ENCODE measurements at places on chromosomes 5 and 9.
A peak's percentile ranks its signal among the peaks of the same experiment; 100 is the strongest.

DNA sequence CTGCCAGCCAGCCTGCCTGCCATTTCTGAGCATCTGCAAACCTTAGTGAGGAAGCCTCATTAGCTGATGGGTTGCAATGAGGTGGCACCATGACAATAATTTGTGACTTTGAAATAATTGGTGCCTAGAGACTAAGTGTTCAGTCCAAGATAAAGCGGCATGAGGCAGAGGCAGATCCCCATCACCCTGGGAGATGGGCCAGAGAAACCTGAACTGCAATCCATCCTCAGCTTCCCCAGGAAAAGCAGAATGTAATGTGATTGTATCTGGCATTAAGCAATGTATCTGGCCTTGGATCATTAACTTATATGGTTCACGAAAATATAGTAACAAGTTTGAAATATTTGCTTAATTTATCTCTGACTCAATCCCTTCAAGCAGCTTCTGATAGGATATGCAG lies 101.0 kb downstream of the SPOCK1 start:
- no peak for DNase-seq

- DNase-seq: no peak
Measured at GRCh38 chr5:174084691-174085154, 39.2 kb downstream of the NSG2 start.

GRCh38 chr9:107960916-107961315 lies 471.3 kb upstream of the KLF4 start:
- no peak for DNase-seq

GRCh38 chr9:133534346-133535291 lies at the start of gene ADAMTSL2:
ADAMTSL2 (plus strand) TSS chr9:133534704; CDS start chr9:133536713, 2,009 bp downstream.
- DNase-seq: no peak

- no peak for DNase-seq
Measured at GRCh38 chr5:141783947-141784296, 94.3 kb downstream of the PCDH1 start.

DNA sequence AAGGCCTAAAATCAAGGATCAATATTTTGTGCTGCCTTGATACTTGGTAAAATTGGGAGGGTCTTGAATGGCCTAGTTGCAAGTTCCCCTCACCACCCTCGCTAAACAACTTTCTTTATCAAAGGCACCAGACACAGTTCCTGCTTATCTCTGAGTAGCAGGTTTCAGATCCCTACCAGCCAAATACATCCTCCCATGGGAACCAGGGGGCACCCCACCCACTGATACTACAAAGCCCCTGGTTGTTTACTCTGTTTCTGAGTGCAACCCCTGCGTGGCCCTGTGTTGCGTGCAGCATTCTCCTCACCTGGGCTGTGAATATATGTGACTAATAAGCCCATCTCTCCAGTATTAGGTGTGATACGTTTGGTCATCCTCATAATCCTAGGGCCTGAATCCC lies 314.9 kb downstream of the DRD1 start:
- DNase-seq: no peak

DNA sequence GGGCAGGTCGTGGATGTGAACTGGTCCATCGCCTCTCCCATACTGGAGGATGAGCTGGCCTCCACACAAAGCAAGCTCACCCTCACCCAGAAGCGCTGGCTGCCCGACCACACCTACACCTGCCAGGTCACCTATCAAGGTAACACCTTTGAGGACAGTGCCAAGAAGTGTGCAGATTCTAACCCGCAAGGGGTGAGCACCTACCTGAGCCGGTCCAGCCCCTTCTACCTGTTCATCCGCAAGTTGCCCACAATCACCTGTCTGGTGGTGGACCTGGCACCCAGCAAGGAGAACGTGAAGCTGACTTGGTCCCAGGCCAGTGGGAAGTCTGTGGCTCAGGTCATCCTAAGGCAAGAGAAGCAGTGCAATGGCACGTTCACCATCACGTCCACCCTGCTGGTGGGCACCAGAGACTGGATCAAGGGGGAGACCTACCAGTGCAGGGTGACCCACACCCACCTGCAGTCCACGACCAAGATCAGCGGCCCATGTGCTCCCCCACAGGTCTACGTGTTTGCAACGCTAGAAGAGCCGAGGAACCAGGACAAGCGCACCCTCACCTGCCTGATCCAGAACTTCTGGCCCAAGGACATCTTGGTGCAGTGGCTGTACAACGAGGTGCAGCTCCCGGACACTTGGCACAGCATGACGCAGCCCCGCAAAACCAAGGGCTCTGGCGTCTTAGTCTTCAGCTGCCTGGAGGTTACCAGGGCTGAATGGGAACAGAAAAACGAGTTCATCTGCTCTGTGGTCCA lies 71.3 kb downstream of the INSL6 start:
- DNase-seq: no peak

DNA sequence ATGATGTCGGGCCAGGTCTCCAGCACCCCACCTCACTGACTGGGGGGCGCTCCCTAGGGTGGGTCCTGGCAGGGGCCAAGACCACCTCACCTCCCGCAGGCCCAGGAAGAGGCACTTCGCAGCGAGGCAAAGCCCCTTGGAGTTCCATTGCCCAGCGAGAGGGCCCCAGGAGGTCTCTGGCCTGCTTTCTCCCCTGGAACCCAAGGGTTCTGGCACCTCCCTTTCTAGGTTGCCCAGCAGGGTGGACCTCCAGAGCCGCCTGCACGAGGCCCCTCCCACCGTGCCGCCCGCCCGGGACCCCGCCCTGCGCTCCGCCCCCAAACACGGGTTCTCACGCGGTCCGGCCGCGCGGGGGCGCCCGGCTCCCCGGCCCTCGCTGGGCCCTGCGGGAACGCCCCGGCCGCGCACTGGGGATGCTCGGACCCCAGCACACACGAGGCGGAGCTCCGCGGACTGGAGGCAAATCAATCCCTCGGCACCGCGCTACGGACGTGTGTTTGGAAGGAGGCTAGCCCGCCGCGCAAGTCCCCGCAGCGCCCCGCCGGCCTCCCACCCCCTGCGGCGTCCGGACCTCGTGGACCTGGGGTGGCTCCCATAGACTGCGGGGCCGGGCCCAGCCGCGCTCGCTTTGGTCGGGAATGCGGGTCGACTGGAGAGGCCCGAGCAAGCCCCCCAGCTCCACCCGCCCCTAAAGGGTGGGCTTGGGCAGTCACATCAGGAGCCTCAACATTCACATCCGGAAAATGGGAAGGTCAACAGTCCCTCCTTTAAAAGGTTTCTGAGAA lies 99.5 kb upstream of the LMX1B start:
- DNase-seq: peak; percentile 31

- DNase-seq: no peak
Measured at GRCh38 chr9:108130905-108131304, 641.3 kb upstream of the KLF4 start.

All from inflammatory macrophage treated with lipopolysaccharide for 1 hour (primary cell).